ENCODE measurements at places on chromosomes 1 and 21. TPM values are rescaled to one million over a fixed set of nuclear protein-coding genes. Genes with fewer than 3 reads are reported as not detected.

OR2T35 gene
- total RNA-seq: not detected

CITED4 gene
- total RNA-seq: 42.1 TPM

DDR2 gene
- 5.8 TPM for total RNA-seq

ANKRD13C gene
- 20.1 TPM for total RNA-seq

OVAAL gene
- total RNA-seq: 0.24 TPM

ZNF683 gene
- not detected for total RNA-seq

LZIC gene
- 16.9 TPM for total RNA-seq

KRTAP21-1 gene
- total RNA-seq: not detected

CELA3A gene
- not detected for total RNA-seq

ZSWIM5 gene
- 0.29 TPM for total RNA-seq

PEAR1 gene
- total RNA-seq: 62.6 TPM

KMO gene
- total RNA-seq: not detected

DYNLT5 gene
- total RNA-seq: 15.9 TPM

CD1B gene
- not detected for total RNA-seq

C1QA gene
- total RNA-seq: not detected

JUN gene
- total RNA-seq: 211 TPM

HUNK gene
- total RNA-seq: not detected

BMP8A gene
- total RNA-seq: 0.53 TPM

HHIPL2 gene
- total RNA-seq: not detected

ATAD3C gene
- total RNA-seq: not detected

FMO1 gene
- total RNA-seq: not detected

SLAMF6 gene
- not detected for total RNA-seq

TAL1 gene
- 20.4 TPM for total RNA-seq

NUDT4B gene
- total RNA-seq: 46.7 TPM

VCAM1 gene
- 61.9 TPM for total RNA-seq

USH2A gene
- total RNA-seq: not detected

ADAM30 gene
- total RNA-seq: not detected

Measured in glomerular endothelial cell (primary cell).